ENCODE measurements at places on chromosomes 1 and 21.

- DNase-seq: no peak
Observed at GRCh38 chr1:240151136-240151735, 59.6 kb downstream of the FMN2 start.

DNA sequence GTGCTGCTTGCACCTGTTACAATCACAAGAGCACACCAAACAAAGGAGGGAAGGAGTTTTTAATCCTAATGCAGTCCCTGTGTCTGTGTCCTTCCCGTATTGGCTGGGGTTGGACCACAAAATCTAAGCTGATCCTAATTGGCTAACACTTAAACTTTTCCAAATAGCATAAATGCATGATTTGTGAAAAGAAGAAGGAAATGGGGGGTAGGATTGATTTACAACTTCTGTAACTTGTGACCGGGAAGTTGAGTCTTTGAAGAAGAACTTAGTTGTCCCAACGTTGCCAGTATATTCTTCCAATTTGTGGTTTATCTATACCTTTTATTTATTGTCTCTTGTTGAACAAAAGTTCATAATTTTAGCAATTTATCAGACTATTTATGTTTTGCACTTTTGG lies 11.8 kb upstream of the IPP start:
- DNase-seq: no peak

DNA sequence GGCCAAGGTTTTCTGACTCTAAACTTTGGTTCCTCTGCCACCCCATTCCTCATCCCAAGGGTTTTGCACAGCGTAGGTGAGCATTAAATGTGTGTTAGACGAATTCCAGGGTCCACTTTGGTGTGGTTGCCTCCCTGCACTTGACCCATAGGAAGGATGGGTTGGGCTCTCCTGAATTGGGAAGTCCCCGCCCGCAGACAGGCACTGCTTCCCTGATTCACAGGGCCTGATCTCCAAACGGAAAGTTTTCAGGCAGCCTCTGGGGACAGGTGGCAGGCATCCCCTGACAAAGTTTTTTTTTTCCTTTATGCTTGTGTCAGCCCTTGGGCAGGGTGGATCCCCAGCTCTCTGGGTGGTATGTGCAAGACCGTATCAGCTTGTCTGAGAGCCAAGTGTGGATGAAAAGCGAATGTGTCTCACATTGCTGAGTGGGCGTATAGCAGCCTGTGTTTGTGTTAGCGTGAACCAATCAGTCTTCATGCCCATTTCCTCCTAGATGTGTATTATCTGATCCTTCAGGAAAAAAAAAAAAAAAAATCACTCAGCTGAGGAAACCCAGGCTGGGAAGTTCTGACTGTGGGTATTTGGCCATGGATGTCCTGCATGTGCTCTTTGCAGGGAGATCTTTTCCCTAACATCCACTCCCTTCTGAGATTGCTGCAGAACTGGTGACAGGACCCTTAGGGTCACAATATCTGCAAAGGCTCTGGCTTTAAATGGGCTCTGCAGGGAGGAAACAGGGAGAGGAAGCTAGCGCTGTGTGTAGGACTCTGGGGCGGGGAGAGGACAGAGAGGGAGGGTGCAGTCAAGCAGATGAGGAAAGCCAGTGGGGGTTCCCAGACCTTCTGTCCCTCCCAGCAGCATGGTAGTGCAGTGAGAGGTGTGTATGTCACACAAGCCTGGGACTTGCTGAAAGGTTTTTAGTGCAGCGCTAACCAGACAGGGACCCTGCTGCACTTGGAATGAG lies 42.2 kb upstream of the TRABD2B start:
- DNase-seq: no peak

- no peak for DNase-seq
Observed at GRCh38 chr1:246954126-246954525, 22.4 kb upstream of the AHCTF1 start.

GRCh38 chr1:17404034-17404684 lies 32.2 kb downstream of the PADI6 start:
- DNase-seq: no peak

DNA sequence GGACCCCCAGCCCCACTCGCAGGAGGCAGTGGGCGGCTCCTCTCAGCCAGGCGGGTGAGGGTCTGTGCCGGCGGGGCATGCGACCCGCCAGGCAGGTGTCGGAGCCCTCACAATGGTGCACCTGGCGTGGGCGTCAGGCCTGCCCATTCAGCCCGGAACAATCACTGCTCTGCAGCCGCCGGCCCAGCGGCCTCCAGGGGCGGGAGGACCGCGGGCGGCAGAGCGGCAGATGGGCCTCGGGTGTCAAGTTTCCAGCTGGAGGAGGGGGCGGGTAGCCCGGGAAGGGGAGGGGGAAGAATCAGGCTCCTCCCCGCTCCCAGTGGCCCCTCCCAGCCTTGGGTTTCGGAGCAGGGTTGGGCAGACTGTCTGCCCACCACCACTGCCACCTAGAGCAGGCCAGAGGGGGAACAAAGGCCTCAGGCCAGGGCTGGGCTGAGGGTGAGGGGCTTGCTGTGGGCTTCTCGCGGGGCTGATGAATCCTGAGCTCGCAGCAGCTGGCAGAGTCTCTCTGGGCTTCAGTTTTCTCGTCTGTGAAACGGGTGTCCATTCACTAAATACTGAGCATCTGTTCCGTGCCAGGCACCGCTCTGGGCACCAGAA lies 39.5 kb upstream of the CASZ1 start:
- DNase-seq: peak; percentile 3

DNA sequence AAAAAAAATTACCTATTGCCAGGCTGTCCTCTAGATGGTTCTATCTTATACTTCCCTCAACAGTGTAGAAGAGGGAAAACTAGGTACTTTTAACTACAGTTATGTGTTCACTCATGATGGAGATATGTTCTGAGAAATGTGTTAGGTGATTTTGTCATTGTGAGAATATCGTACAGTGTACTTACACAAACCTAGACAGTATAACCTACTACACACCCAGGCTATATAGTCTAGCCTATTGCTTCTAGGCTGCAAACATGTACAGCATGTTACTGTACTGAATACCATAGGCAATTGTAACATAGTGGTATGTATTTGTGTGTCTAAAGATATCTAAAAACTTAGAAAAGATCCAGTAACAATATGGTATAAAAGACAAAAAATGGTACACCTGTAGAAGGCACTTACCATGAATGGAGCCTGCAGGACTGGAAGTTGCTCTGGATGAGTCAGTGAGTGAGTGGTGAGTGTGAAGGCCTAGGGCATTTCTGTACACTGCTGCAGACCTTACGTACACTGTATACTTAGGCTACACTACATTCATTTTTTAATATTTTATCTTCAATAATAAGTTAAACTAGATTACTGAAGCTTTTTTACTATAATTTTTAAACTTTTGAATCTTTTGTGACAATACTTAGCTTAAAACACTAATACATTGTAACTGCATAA lies 13.2 kb downstream of the MGST3 start:
- no peak for DNase-seq

DNA sequence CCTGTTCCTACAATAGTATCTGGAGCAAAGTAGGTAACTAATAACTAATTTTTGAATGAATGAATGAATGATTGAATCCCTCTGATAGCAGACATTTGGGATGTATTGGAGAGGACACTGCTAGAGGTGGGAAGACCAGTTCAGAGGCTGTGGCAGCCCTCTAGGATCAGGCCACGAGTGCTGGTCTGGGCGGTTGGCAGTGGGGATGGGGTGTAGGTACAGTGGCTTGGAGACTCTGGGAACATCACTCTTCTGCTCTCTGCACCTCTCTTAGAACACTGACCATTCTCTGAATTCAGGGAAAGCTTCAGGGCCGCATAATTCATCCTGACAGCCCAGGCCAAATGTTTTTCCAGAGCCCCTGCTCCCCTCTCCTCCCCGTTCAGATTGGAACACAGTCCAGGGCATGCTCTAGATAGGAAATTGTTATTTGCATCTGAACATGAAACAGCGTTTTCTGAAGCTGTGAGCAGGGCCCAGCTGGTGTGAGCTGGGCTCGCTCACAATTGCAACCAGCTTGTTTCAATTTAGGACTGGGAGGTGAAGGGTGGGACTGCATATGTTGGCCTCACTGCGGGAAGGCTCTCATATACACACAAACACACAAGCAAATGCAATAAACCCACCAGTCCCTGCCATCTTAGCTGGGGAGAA lies 253.1 kb upstream of the USP24 start:
- DNase-seq: no peak

GRCh38 chr1:51325878-51326755 lies 4.2 kb downstream of the TTC39A start:
- DNase-seq: no peak

GRCh38 chr1:220872296-220872695 lies 6.9 kb upstream of the HLX start:
- DNase-seq: no peak

- no peak for DNase-seq
Observed at GRCh38 chr1:53066488-53066887, 4.5 kb downstream of the PODN start.

GRCh38 chr1:88014131-88014530 lies 669.9 kb upstream of the PKN2 start:
- DNase-seq: no peak

DNA sequence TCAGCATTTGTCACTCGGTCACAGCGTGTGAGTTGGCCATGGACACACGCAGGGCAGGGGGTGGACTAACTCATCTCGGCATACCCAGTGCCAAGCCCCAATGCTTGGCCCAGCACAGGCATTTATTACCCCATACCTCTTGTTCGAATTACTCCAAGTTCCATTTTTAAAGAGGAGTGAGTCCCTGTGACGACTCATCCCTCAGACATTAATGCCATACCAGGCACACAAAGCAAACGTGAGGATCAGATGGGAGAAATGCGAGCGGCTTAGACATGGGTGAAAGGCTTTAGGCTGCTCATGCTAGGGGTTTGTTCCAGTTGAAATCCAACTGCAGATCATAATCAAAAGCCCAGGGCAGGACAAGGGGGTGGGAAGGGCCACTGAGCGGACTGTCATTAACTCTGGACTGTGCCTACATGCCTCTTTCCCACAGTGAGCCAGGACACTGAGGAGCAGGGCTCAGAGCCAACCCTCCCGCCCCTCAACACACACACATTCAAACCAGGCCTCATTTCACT lies 118.5 kb upstream of the NGF start:
- DNase-seq: no peak

- DNase-seq: no peak
Observed at GRCh38 chr1:221029981-221030649, 150.9 kb downstream of the HLX start.

DNA sequence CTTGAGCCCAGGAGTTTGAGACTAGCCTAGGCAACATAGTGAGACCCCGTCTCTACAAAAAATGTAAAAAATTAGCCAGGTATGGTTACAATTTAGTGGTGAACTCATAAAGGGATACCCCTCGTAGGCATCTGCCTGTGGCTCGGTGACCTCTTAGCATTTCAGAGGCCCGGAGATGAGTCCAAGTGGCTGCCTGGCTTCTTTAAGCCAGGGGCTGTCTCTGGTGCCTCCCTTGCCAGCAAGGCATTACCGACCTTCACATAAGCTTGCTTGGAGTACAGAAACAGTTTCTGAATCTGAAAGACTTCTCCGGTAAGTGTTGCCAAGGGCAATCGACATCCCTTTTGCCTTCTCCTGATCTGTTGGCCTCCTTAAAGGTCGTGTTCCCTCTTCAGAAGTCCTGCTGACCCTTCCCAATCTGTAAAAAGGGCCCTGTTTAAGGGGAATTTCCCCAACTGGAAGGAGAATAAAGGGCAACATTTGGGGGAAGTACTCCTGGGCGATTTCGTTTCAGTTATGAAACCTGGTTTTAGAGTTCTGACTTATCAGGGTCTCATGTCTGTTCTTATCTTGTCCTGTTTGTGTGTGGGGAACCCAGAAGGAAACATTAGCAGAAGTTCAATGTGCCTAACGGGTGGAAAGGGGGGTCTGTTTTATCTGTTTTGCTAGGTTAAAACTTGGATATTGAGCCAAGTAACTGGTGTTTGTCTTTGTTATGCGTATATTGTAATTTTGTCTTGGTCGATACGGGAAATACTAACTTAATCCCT lies 32.9 kb downstream of the KIFAP3 start:
- no peak for DNase-seq

DNA sequence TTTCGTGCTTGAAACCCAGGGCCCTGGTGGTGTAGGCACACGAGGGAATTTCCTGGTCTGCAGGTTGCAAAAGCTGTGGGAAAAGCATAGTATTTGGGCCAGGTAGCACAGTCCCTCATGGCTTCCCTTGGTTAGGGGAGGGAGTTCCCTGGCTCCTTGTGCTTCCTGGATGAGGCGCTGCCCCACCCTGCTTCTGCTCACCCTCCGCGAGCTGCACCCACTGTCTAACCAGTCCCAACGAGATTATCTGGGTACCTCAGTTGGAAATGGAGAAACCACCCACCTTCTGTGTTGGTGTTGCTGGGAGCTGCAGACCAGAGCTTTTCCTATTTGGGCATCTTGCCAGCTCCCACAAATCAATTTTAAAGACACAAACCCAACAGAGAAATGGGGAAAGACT lies 183.0 kb downstream of the PHTF1 start:
- no peak for DNase-seq

DNA sequence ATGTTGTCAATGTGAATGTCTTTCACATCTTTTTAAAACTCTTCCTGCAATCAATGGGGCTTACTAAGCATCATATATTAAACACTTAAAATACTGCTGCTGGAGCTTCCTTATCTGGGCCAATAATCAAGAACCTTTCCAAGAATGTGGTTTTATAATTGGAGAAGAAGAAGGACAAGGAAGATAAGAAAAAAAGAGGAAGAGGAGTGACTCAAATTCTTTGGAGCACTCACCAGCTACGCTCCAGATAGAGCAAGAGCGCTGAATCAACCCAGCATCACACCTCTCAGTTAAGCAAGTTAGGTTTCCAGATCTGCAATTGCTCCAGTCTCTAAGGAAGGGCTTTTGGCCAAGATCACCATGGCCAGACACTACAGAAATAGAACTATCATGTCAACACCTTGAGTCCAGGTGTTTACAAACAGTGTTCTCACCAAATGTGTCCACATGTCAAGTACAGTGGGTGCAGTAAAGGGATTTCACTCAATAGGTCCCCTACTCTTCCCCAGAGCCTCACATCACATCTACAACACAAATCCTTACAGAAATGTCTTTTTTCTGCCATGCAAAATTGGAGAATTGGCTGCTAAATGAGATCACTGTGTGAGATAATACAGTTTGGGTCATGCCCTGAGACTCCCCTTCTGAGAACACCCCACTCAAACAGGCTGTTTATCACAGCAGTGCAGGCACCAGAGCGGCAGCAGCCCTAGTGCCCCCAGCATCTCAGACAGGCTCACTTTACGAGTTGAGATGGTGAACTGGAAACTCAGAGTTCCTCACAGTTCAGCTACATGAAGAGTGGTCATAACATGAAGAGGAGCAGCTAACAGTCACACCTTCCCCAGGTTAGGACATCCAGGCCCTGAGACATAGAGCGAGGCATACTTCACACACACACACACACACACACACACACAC lies 1.7 kb upstream of the SPRR2B start:
- DNase-seq: no peak
